ENCODE measurements at places on chromosomes 3 and 15. TPM values are rescaled to one million over a fixed set of nuclear protein-coding genes. Genes with fewer than 3 reads are reported as not detected.

- no peak for DNase-seq
These were observed 175.0 kb downstream of the PDZRN3 start for GRCh38 chr3:73449774-73450173.

GRCh38 chr3:37862903-37863815, 1.5 kb downstream of the CTDSPL start:
- DNase-seq: no peak

The ADCY5 gene
- total RNA-seq: 0.21 TPM

The MRPL3 gene
- 137 TPM for total RNA-seq

- no peak for DNase-seq
These were observed 7.6 kb downstream of the CACNA2D2 start for GRCh38 chr3:50495609-50496423.

The ARGFX gene
- total RNA-seq: not detected

GRCh38 chr3:58333206-58334012, 717 bp downstream of the PXK start:
- no peak for DNase-seq

GRCh38 chr15:81293728-81294515, 30.0 kb downstream of the STARD5 start:
- no peak for DNase-seq

GRCh38 chr15:51314391-51315337, 23.7 kb downstream of the CYP19A1 start:
- DNase-seq: no peak

The MYEF2 gene
- total RNA-seq: 112 TPM

DNA sequence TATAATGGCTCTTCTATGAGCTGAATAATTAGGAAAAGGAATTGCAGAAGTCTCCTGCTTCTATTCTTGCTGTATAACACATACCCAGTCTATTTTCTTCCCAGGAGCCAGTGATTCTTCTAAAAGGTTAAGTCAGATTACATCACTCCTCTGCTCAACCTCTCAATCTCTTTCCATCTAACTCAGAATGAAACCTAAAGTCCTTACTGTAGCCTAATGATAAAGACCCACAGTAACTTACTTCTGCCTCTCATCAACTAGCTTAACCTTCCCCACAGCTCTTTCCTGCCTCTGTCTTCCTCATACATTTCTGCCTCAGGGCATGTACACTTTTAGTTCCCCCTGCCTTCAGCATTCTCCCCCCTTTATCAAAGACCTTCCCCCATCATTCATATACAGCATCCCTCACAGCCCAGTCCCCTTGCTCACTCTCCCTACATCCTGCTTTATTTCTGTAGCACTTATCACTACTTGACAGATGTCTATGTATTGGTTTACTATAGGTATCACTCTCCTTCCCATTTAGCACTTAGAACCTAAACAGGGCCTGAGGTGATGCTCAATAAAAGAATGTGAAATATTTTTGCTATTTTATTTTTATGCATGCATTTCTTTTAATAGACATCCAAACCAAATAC, 28.5 kb upstream of the CMTM6 start:
- DNase-seq: no peak

All from A673 (cell line).